Hematopoietic multipotent progenitor cell (in vitro differentiated cells): ENCODE measurements at places on chromosomes 13 and 19. TPM values are rescaled to one million over a fixed set of nuclear protein-coding genes. Genes with fewer than 3 reads are reported as not detected.

The CCDC70 gene
- not detected for total RNA-seq

GRCh38 chr13:87536499-87536898 lies 134.7 kb upstream of the SLITRK5 start:
- DNase-seq = no peak

- no peak for DNase-seq
Measured at GRCh38 chr13:39597838-39598237, 5.2 kb downstream of the LHFPL6 start.

GRCh38 chr19:54010474-54010873 lies 19.0 kb downstream of the CACNG6 start:
- DNase-seq = no peak

DNA sequence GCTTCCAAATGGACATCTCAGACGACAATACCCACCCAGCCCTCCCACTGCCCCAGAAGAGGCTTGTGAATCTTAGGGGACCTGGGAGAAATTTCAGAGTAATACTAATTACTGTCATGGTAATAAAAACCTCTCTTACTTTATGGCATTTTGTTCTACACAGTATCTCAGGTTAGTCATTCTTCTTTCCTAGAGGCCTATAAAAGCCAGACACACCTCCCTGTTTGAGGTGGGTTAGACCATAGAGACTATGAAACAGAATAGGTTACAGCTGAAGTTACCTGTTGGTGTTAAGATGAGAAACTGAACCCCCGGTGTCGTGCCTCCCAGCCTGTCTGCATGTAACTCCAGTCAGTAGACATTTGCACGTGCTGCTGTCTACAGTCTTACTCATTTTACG lies 113.9 kb downstream of the SLC7A1 start:
- no peak for DNase-seq

The IGLON5 gene
- total RNA-seq = 1.1 TPM

- DNase-seq = peak; percentile 82
Measured at GRCh38 chr13:95552539-95553441, at the start of gene CLDN10. CLDN10 (plus strand) TSS chr13:95552720; CDS start chr13:95552754, 34 bp downstream.

DNA sequence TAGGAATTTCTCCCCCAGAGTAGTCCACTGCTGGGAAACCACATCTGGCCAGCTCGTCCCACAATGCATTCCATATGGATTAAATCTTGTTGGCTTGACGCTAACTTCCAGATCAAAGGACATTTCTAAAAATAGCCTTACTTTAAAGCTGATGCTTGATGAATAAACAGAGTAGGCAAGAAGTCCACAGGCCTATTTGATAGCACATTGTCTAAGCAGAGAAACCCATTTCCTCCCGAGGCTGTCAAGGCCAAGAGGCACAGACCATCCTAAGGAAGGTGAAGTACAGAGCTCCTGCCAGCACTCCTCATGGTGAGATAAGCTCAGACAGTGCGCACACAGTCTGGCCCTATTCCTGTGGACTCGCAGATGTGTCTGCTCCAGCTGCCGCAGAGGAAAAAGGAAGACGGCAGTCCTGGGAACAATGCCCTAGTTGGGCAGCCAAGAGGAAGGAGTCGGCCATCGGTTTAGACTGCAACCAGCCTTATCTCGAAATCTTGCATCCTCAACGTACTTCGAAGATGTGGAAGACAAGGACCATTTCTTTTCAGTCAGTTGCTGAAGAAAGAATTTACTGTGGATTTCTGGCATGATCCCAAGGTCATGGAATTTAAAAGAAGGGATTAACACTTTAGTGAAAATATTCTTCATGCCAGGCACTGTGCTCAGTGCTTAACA lies 156.8 kb downstream of the RGCC start:
- DNase-seq = no peak

The KIRREL2 gene
- total RNA-seq = not detected

GRCh38 chr13:50449465-50449864 lies 394.0 kb downstream of the DLEU7 start:
- no peak for DNase-seq

GRCh38 chr19:48154003-48154402 lies 16.1 kb downstream of the LIG1 start:
- DNase-seq = no peak

DNA sequence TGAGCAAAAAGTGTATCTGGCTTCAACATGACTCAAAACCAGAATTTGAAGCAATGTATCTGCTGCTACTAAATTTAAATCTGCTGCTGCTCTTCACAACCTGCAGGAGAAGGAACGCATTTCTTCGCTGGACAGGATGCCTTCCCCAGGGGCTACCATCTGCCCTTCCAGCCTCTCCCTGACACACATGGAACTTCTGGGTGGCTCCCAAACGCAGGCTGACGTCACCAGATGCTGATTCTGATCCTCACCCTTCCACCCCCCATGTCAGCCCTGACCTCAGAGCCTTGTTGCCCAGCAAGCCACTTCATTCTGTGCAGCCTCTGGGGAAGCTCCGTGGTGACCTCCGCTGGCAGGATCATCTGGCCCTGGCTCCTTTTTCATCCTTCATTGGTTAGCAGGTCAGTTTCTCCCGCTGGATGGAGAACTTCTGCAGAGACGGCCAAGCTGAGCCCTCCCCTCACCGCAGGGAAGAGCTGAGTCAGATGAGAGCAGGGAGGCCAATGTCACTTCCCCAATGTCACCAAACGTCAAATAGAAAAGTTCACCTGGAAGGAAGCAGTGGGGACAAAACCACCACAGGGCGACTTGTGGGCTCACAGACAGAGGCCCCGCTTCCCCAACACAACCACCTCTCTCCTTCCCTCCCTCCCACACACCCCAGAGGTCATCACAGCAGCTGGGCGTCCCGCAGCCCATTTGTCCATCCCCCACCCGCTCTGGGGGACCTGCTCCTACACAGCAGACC lies 14.0 kb upstream of the RAB20 start:
- peak; percentile 63 for DNase-seq

GRCh38 chr13:60348097-60348496 lies 48.9 kb upstream of the TDRD3 start:
- no peak for DNase-seq

DNA sequence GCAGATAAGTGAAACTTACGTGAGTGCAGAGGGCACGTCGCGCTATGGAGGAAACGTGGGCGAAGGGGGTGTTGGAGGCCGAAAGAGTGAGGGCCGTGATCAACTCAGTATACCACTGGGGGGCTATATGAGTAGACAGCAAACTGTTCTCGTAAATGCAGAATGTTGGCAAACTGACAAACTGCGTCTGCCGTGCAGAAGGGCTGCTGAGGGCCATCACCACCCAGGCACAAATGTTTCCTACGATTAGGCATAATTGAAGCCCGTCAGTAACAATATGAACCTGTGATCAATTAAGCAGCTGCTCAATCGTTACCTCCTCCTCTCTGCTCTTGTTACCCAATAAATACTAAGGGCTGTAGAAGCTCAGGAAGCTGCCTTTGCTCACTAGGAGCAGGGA lies 17.3 kb upstream of the MADCAM1 start:
- no peak for DNase-seq
